SJCRH30 (cell line): ENCODE measurements at places on chromosomes 7 and 10. TPM values are rescaled to one million over a fixed set of nuclear protein-coding genes. Genes with fewer than 3 reads are reported as not detected.

- DNase-seq, result no peak
Measured at GRCh38 chr7:79436378-79436777, 17.1 kb downstream of the MAGI2 start.

JAKMIP3 gene
- total RNA-seq, result not detected in 2 replicates

- no peak for DNase-seq
Measured at GRCh38 chr7:32680259-32681173, 185.2 kb downstream of the AVL9 start.

- DNase-seq, result no peak
Measured at GRCh38 chr10:117417196-117417595, 42.0 kb upstream of the PDZD8 start.

- DNase-seq, result no peak
Measured at GRCh38 chr7:34333184-34333583, 324.8 kb upstream of the NPSR1 start.

DNA sequence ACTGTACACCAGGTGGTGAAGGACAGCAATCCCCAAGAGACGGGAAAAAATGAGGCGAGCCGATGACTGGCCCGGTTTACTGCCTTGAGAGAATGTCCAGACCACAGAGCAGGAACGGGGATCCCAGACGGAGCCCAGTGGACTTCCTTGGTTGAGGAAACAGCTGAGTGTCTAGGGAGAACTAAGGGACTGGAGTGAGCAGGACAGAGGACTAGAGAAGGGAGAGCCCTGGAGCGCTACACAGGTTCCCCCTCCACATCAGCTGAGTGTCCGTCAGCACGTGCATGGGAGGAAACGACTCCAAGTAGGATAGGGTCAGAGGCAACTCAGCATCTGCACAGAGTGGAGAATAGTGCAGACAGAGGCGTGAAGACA, 7.1 kb upstream of the WDR86 start:
- DNase-seq, result peak; percentile 31

CPA4 gene
- total RNA-seq, result 3.2 and 4.8 TPM in 2 replicates

ZNF488 gene
- total RNA-seq, result 2.6 and 2.7 TPM in 2 replicates

LIPJ gene
- total RNA-seq, result not detected in 2 replicates

DNA sequence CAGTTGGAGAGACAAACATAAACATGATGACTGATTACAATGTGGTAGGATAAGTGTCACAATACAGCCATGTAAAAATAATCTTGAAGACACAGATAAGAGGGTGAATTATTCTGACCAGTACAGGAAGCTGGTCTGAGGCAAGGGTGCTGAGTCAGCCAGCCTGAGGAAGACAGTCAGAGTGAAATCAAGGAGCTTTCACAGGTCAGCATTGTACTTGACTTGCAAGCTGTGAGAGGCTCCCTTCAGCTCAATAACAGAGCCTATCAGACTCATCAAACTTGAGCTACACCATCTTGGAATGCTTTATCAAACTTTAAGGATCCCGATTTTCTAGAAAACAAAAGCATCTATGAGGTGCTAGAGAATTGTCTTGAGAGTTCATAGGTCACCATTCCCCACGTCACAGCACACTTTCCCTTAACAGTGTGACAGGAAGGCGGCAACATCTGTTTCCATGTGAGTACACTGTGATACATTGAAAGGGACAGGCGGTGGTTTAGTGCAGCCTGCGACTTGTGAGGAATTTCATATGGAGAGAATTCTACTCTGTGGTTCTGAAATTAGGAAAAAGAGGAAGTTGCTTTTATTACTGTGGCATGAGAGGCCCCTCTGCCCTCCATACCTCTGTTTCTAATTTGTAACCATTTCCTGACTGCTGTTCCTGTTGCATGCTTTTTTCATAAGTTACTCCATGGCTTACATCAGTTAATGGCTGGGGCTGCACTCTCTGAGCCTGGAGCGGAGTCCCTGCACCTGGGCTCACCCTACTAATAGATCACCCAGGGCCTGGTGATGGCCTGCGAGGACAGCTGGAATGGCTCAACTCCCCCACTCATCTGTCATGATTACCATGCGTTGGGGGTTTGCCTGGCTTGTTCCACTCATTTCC, 417.1 kb downstream of the SUGCT start:
- no peak for DNase-seq

GRCh38 chr10:17470246-17470645, 15.9 kb upstream of the ST8SIA6 start:
- DNase-seq, result no peak

DNA sequence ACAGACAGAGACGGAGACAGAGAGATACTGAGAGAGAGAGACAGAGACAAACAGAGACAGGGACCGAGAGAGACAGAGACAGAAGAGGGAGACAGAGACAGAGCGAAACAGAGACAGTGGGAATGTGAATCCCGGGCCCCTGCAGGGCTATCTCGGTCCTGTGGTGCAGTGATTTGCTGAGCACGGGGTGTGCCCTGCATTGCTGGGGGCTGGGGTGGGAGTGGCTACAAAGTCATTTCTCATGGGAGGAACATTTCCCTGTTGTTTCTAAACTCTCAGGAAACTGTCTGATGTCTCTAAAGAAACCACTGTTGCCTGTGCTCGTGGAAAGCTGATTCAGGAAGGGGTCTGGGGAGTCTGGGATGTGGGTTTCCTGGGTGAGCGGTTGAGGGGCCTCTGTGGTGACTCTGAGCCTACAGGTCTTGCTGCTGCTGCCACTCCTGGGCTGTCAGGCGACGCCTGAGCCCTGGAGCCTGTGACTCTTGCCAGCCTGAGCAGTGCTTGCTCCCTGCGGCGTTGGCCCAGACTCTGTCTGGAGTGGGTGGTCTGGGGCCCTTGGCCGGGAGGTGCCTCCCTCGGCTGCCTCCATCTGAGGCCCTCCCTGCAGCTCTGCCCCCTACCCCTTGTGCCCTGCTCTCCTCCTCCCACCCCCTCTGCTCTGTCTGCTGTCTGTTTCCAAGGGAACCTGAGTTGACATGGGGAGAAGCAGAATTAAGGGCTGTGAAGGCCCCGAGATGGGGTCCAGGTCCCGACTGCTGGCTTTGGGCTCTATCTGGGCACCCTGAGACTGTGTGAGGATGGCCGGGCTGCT, 292.0 kb downstream of the WDR37 start:
- no peak for DNase-seq

DNA sequence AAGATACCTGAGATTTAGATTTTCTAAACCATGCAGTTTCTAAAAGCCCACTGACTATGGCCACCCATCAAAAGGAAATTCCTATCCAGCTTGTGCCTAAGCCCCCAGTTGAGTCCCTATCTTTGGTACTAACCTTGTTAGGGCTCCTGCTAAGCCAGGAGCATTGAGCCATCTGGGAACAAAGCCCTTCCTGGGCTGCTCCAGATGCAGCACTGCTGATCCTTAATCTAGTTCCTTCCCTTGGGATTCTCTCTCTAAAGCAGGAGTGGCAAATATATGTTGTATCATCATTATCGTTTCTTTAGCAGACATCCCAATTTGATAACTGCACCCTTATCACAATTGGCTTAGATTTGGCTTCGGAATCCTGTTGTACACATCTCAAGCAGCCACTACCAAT, 24.7 kb upstream of the PDLIM1 start:
- DNase-seq, result no peak

DNA sequence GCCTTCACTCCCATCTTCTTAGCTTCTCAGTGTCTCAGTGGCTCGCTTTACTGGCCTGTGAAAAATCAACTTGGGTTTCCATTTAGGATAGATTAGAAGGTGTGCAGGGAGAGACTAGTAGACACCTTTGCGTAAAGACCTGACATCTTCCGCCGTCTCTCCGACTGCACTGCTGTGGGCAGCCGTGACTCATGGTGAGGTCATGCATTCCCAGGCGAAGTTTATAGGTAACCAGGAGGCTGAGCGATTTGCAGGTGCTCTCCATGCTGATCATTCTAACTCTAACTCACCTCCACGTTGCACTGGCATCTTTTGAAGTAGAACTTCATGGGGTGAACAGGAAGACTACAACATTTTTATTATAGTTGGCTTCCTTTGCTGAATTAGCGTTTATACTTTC, 68.0 kb upstream of the ZNF438 start:
- DNase-seq, result no peak

PLEKHS1 gene
- 6.1 and 7.3 TPM in 2 replicates for total RNA-seq

DNA sequence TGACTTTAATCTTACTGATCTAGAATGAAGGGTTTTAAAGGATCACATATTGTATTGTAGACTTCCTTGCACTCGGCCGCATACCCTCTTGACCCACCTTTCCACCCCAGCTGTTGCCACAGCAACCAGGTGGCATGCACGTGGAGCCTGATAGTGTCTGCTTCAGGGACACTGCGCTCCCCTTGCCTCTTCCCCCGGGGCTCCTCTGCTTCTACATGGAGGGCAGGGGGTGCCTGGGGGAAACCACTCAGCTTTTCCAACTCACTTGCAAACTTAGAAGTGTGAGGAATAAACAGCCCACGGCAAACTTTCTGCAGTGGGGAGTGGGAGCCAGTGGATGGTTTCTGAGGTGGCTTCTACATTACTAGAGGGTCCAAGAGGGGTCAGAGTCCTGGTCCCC, 458.6 kb downstream of the PLXNA4 start:
- DNase-seq, result no peak

DNA sequence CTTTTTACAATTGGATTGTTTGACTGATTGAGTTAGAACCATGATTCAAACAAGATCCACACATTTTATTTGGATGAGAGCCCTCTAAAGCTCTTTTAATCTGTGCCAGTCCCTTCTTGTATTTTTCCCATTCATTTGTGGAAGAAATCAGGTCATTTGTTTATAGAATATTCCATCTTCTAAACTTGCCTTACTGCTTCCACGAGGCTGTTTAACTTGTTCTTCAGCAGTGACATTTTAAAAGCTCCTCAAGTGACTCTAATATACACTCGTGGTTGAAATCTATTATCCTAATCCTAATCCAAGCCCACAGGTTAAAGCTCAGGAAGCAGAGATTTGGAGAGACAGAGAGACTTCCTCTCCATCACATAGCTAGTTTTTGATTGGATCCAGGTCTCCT, 155.4 kb upstream of the SVIL start:
- DNase-seq, result no peak

- DNase-seq, result no peak
Measured at GRCh38 chr7:107838816-107839565, 36.0 kb upstream of the SLC26A3 start.

DNA sequence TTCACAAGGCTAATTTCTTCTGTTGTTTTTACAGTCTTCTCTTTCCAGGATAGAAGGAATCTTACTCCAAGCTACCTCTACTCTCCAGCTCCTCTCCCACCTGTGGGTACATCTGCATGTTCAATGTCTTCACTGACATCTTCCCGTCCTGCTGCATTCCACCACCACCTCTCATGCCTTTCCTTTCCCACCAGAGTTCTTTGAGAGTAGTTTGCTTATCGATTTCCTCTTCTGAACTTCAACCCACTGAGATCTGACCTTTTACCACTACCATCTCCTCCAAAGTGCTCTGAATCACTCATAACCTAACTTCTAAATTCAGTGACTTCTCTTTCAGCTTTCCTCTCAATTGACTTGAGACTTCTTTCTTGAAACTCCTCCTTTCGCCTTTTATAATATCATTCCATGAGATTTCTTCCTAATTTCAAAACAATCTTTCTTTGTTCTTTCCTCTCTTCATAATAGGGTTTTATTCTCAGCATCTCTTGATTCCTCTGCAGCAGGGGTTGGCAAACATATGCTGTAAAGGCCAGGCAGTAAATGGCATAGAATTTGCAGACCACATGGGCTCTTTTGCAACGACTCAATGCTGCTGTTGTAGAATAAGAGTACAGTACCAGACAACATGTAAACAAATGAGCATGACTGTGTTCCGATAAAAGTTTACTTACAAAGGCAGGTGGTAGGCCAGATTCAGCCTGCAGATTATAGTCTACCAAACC, 22.1 kb downstream of the ACSL5 start:
- DNase-seq, result no peak

PNLIP gene
- not detected in 2 replicates for total RNA-seq

GRCh38 chr7:75915416-75916156, 631 bp downstream of the POR start:
- DNase-seq, result no peak

- peak; percentile 40 for DNase-seq
Measured at GRCh38 chr10:95864906-95865813, 42.6 kb upstream of the CC2D2B start.

- no peak for DNase-seq
Measured at GRCh38 chr7:112708236-112708635, 82.0 kb downstream of the TMEM168 start.

GRCh38 chr10:117686606-117687005, 144.1 kb downstream of the EMX2 start:
- DNase-seq, result no peak

PPRC1 gene
- total RNA-seq, result 61.0 and 63.0 TPM in 2 replicates

DNA sequence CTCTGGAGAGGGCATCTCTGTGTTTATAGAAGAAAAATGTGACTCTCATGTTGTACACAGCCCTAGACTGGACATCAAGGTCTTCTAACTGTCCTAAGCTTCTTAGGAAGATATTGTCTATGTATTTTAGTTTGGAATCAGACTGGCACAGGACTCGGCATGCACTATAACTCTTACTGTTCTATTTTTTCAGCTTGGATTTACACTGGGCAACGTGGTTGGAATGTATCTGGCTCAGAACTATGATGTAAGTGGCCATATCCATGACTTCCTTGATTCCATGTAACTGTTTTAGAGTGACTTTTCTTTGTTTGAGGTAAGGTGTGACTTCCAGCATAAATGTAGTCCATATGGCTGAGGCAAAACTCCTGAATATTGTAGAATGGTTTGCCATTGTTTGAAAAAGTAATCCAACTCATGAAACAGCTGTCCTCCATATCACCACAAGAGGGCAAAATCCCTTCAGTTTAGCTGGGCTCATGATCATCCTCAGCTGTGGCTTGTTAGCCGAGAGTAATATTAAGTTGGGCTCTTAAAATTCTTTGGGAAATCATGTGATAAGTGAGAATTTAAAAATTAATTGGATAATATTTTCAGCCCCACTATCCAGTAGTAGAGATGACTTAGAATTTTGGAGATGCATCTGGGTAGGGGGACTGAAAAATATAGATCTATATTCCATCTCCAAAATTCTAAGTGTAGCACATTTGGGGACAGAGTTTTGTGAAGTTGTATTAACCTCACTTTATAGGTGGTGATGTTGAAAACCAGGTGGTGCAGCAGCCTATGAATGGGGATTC, 10.4 kb downstream of the STMP1 start:
- DNase-seq, result peak; percentile 48

FANK1 gene
- 0.42 and 0.71 TPM in 2 replicates for total RNA-seq

EPHB4 gene
- total RNA-seq, result 61.7 and 62.3 TPM in 2 replicates

- peak; percentile 78 for DNase-seq
Measured at GRCh38 chr10:74418285-74418872, 267.4 kb downstream of the ADK start.

ABCC2 gene
- total RNA-seq, result 0.08 and 0.24 TPM in 2 replicates

TPST1 gene
- 57.3 and 62.1 TPM in 2 replicates for total RNA-seq
